Fibroblast of upper back skin (primary cell): ENCODE measurements at places on chromosomes 3 and 15.

DNA sequence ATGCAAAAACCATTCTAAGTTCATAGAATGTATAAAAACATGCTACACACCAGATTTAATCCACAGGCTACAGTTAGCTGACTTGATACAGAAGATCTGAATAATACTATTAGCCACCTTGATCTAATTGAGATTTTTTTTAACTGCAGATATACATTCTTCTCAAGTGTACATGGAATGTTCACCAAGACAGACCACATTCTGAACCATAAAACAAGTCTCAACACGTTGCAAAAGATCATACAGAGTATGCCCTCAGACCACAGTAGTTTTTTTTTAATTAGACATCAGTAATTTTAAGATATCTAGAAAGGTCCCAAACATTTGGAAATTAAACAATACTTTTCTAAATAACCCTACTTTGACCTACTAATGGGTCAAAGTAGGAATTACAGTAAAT, 83.3 kb downstream of the FGF7 start:
- peak; percentile 31 for DNase-seq

GRCh38 chr3:36941658-36942057, 3.2 kb downstream of the TRANK1 start:
- no peak for DNase-seq

- no peak for DNase-seq
These were observed 10.6 kb downstream of the TTC21A start for GRCh38 chr3:39118079-39118478.

DNA sequence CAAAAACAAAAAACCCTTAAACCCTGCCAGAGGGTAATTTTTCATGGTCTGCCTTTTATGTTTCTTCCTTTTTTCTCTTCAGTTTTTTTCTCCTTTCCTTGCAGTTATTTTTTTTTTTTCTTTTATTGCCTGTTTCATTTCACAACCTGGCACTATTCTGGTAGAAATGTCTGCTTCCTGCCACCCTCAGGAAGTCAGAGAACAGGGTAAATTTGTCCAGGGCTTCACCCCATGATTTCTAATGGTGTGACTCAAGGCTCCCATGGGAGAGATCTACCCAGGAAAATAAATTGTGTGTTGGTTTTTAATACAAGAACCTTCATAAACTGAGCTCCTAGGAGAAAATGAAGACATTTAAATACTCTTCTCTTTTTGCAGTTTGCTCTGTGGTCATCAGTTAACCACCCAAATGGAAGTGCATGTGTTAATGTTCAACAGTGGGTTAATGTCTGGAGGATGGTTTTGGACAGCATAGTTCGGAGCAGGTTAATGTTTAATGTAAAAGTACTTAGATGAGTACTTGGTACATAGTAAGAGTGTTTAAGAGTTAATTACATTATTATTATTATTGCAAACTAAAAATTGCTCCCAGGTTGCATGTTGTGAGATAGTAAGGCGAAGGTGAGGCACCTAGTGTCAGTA, 45.9 kb downstream of the CGNL1 start:
- no peak for DNase-seq

GRCh38 chr3:41158947-41159346, 40.4 kb upstream of the CTNNB1 start:
- DNase-seq: no peak

- DNase-seq: no peak
These were observed 68.7 kb upstream of the MB21D2 start for GRCh38 chr3:192986379-192986778.

GRCh38 chr3:31958701-31959152, 22.3 kb downstream of the OSBPL10 start:
- DNase-seq: no peak

DNA sequence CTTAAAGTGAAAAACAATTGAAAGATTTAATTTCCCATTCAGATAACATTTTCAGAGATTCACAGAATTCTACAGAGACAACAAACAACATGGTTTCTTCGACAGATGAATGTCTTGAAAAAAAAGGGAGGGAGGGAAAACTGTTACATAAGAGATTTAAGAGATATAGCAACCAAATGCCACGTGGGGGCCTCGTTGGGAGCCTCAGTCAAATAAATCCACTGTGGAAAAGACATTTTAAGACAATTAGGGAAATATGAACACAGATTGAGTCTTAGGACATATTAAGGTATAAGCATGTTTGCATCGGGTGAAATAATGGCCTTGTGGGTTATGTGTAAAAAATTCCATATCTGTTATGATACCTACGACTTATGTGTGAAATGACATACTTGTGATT, 5.0 kb upstream of the PRRT3 start:
- DNase-seq: no peak

DNA sequence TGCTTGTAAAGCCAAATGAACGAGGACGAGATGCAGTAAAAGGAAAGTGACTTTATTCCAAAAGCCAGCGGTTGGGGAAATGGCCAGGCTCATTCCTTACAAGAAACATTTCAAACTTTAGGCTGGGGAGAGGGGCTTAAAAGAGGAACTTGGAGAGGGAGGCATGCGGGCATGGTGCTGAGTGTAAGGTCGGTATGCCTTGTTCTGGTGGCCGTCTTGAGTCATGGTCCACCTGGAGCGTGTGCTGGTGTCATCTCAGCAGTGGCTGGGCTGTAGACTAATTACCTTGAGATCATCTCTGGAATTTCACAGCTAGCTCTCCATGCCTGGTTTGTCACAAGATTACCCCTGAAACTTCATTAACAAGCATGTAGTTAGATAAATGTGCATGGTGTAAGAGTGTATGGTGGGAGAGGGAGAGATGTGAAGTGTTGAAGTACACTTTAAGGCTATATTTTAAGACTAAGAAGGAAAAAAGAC, 156.4 kb upstream of the PFN2 start:
- no peak for DNase-seq

DNA sequence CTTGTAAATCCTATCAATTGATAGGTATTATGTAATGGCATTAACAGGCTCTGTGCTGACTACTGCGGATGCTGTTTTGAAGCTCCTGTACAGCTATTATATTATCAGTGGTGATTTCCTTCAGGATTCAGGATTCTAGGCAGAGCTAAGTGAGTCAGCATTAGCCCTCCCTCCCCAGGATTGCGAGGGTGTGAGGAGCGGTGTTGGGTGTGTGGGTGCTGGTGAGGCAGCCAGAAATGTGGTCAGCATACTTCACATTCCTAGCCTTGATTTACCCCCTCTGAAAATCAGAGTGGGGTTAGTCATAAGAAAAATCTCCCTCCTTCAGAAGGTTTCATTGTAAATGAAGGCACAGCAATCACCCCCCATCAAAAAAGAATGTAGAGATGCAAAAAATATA, 72.5 kb downstream of the SNTN start:
- DNase-seq: peak; percentile 98

DNA sequence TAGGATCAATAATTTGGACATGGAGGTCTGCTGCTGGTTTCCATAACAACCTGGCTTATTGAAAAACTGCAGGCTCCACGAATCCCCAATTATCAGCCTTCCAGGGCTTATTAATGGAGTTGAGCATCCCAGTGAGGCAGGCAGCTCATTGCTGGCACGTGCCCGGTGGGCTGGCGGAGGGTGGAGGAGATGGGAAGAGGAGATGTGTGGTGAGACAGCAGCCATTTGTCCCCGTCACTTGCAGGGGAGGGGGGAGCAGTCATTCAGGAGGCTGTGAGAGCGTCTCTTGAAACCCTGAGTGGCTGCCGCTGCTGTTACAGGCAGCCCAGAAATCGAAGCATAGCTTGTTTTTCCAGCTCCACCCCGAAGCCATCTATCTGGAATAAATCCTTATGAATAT, 70.6 kb downstream of the GAP43 start:
- DNase-seq: no peak

DNA sequence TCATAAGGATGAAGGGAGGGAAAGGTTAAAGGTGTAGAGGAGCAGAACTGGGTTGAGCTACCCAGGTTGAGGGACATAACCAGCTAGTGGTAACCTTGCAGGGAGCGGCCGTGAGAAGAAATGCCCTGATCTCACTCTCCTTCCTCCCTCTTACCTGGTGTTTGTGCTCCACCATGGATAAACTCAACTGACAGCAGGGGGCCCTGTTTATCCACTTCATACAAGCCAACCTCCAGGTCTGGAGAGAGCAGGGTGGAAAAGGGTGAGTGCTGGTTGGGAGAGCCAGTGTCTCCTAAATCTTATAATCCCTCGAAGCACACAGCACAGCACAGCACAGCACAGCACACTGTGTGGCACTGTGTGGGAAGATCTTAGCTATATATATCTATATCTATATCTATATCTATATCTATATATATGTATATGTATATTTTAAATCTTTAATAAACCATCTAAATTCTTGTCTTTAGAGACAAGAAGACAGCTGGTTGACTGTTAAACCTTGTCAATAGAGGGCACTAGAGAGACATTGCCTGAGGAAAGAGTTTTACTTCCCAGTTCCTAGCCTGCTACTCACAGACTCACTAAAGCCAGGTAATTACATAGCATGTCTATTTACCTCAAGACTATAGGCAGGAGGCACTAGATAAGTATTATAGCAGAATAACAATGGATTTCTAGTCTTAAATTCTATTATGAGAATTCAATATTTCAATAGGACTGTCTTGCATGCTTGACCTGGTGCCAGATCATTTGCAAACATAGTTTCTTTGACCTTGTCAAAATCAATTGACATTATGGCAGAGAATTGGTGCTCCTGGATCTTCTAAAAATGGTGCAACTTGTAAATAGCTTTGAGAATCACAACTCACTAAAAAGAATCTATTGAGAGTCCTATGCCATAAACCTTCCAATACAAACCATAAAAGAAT, 21.7 kb upstream of the FMN1 start:
- peak; percentile 22 for DNase-seq

GRCh38 chr3:47578691-47579632, at the start of gene CSPG5:
Gene CSPG5 (minus strand): TSS chr3:47578865. CDS start chr3:47578693, 172 bp downstream.
- DNase-seq: no peak

DNA sequence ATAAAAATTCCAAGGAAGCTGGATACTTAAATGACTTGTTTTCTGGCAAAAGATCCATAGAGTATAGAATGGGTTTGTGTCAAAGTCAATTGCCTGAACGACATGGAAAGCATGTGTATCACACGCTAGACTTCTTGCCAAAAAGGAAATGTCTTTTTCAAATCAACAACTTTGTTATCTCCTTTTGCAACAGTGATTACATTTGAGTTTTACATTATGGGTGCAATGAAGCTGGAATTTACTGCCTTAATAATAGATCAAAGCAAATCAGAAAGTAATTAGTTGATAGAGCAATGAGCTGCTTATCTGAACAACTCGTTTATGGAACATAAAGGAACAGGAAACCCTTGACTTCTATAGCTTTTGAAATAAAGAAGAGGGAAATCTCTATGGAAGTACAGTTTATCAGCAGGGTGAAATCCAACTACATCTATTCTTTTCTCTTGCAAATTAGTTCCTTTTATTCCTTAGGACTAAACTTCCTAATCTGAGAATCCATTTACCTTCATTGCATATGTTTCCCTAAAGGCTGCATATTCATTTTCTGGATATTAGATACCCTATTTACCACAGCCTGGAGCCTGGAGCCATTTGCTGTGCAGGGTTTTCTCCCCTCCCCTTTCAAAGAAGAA, 415.1 kb upstream of the NECTIN3 start:
- DNase-seq: no peak

DNA sequence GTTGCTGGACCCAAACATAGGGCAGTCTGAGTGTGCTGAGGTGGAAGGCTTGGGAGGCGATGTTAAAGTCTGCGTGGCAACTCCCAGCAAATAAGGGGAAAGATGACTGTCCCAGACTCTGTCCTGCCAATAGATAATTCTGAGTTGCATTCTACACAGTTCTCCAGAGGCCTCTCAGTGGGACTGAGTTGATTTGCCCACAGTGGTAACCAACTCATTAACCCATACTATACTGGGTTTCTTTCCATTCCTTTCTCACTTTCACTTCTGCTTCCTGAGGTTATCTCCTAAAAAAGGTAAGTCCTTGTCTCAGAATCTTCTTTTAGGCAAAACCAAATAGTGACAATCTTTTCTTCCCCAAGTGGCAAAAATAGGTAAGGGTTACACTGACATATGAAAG, 549.9 kb upstream of the DPPA4 start:
- no peak for DNase-seq

GRCh38 chr3:28150465-28151206, 90.8 kb upstream of the CMC1 start:
- no peak for DNase-seq

GRCh38 chr3:4503050-4503449, 9.9 kb downstream of the ITPR1 start:
- no peak for DNase-seq

DNA sequence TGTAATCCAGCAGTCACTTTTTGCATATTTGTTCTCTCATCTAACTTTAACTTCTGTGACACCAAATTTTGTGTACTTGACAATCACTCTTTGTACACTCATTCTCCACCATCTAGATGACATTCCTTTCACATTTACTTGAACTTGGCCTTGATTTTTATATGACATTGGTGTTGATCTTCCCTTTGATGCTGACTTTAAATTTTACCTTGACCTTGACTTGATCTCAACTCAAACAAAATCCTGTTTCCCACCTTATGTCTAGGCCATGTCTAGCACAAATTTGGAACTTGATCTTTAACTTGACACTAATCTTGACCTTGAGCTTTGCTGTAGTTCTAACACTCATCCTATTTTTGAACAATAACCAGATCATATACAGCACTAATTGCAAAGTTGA, 33.2 kb downstream of the ROPN1B start:
- no peak for DNase-seq

DNA sequence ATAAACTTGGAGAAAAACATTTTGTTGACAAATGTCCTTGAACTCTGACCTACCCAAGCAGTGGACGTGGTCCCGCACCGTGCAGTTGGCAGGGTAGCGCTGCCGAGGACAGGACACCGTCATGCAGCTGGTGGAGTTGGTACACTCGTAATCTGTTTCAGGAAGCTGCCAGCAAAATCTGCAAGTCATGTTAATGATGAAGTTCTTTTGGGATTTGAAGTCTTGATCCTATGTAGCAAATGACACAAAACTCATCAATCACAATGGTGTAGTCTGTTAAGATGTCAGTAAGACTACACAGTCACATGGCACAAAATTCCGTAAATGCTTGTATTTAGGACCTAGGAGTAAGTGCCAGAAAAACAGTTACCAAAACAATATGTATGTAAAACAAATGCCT, 5.5 kb downstream of the TM2D3 start:
- DNase-seq: no peak

GRCh38 chr15:55319537-55320237, 665 bp downstream of the PIGB start:
- no peak for DNase-seq

DNA sequence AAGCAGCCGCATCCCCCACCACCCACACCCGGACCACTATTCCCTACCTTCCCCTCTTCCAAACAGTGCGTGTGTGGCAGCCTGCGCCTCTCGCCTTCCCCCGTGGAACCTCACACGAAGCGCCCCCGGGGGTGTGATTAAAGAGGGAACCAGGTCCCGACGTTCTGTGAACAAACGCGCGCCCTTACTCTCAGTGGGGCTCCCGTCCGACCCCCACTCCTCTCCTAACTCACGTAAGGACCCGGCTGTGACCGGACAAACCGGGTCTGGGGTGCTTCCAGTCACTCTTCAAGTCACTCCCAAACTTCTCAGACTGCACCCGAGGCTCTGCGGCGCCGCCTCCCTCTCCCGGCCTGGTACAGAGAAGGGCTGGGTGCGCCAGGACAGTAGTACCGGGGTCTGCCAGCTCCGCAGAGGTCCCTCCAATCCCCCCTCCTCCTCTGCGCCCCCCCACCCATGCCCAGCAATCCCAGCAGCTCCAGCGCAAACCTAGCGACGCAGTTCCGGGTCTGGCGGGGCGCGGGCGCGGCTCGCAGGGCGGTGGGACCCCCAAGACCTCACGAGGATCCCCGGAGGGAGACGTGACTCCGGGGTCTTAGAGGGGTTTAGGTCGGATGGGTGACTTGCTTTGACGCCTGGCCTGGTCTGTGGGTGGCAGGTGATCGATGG, 574 bp downstream of the DUOXA1 start:
- no peak for DNase-seq
